ENCODE measurements at places on chromosomes 12 and 14. TPM values are rescaled to one million over a fixed set of nuclear protein-coding genes. Genes with fewer than 3 reads are reported as not detected.
A peak's percentile ranks its signal among the peaks of the same experiment; 100 is the strongest.

KRT6C gene
- total RNA-seq: not detected

GRCh38 chr12:125218952-125219351 is 153.7 kb downstream of the AACS start:
- no peak for DNase-seq

DNA sequence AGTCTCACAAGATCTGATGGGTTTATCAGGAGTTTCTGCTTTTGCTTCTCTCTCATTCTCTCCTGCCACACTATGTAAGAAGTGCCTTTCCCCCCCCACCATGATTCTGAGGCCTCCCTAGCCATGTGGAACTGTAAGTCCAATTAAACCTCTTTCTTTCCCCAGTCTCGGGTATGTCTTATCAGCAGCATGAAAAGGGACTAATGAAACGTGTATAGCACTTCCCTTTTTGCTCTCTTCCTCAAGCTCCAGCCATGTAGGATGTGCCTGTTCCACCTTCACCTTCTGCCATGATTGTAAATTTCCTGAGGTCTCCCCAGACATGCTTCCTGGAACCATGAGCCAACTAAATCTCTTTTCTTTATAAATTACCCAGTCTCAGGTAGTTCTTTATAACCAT is 7.0 kb upstream of the CRACR2A start:
- no peak for DNase-seq

DNA sequence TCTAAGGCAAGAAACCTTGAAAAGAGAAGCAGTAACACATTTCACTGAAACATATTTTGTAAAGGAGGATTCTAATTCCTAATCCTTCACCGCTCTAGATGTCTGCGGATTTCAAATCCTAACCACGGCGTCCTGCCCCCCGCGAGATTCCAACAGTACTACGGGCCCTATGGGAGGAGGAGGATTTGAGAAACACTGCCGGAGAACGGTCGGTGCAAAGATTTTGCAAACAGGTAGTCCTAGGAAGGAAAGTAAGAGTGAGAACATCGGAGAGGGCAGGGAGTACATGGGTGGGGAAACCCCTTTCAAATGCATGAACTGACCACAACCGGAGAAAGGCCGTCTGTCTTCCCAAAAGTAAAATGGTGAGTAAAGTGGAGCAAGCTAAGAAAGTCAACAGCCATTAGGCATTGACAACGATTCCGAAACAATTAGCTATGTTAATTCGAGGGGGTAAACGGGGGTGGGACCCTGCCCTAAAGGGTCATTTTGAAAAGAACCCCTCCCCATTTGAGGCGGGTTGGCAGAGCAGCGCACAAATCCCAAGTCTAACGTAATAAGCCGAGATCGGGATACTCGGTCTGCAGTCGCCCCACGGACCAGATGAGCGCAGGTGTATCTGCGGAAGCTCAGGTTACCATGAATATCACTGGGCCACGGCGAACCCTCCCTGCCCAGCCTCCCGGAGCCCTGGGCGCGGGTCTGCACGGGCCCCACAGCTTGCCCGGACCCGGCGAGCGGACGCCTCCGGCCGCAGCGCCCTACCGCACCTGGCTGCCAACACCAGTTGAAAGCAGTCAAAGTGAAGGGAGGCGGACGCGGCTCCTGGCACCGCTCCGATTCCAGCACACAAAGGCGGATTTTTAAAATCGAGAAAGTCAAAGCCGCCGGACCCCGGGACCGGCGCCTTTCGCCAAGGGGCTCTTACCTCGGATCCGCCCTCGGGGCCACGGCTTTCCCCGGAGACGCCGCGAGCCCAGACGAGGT is 662 bp downstream of the EPS8 start:
- DNase-seq: peak; percentile 64

GRCh38 chr12:57429473-57430111 is 1.3 kb downstream of the R3HDM2 start:
- no peak for DNase-seq

All from MG63 (cell line).